ENCODE measurements at places on chromosomes 2 and 18.

DNA sequence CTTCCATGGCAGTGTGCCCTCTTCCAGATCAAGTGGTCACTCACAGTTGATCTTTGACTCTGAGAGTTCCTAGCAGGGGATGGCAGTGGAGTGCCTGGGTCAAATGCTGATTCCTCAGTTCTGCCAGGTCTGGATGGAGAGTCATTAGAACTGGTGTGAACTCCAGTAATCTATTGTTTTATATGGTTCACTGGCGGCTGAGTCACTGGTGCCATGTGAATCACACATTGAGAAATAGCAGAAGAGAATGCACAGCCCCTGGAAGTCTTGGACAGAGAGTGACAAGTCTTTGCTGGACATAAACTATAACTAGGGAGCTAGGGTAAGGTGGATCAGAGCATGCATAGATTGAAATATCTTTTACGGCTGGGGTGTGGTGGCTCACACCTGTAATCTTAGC lies 86.9 kb downstream of the EIF2AK3 start:
- no peak for DNase-seq

GRCh38 chr2:226478109-226478809 lies 321.4 kb downstream of the IRS1 start:
- no peak for DNase-seq

DNA sequence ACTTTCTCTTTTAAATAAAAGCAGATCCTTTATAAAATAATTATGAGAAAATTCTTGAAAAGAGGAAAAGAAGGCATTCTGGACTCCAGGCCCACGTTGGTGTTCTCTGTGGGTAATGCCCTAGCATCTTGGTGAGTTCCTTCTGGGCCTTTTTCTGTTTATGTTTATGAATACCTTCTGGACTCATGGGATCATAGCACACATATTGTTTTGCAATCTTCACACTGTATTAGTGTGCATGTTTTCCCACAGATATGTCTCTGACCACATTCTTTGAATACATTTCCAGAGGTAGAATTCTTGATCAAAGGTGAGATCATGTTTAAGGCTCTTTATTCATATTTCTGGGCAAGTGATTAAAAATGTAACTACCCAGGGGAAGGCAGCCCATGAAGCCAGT lies 15.9 kb downstream of the GLI2 start:
- DNase-seq, result no peak

DNA sequence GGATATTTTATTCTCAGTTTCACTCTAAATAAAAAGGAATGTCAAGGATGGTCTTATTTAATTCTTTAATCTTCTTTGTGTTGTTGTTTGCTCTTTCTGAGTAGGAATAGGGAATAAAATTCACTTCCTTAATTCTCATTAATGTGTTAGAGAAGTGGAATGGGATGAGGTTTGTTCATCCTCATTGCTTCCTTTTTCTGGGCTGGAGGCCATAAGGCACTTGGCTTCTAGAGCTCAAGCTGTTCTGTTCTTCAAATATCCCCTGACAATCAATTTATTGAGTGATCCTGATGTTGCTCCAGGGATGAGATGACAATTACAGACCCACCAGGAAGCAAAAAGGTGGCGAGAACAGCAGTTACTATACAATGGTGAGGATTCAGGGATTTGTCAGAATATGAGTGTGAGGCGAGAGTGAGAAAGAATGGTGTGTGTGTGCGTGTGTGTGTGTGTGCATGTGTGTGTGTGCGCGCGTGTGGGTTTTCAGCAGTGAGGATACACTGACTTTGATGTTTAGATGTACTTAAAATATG lies 557.6 kb upstream of the FANCL start:
- DNase-seq, result no peak

DNA sequence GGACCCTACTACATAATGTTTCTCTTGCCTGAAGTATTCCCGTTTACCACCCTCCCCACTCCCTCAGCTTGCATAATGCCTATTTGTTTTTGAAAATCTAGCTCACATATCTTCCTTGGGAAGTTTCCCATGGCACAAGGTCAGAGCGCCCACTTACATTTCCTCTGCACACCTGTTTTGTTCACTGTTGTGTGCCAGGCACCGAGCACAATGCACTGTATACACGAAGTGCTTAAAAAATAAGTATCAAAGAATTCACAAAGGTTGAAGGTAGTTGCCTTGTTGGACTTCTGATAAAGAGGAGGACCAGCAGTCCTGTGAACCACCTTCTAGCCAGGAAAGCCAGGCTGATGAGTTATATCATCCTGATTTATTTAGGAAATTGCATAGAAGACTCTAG lies 16.8 kb upstream of the RHOB start:
- no peak for DNase-seq

DNA sequence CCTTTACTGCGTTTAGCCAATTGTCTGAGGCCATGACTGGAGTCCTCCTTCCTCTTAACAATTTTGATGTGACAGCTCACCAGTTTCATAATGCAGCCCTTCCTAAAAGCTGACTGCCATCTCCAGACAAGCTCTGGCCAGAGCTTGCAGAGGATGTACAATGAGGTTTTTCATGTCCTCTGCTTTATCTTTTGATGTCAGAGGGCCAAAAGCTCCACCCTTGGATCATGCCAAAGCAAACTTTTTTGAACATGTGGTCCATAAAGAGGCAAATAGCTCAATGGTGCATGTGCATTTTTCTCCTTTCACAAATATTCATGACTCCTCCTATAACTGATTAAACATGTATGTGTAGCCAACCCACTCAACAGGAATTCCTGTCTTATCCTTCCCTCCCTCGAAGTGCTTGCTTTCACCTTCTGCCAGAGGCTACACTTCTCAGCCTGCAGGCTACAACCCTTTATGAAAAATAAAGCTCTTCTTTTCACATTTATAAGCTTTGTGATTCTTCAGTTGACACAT lies 266.2 kb downstream of the FBXO15 start:
- no peak for DNase-seq

GRCh38 chr2:174833737-174834136 lies 69.5 kb upstream of the CHRNA1 start:
- no peak for DNase-seq

DNA sequence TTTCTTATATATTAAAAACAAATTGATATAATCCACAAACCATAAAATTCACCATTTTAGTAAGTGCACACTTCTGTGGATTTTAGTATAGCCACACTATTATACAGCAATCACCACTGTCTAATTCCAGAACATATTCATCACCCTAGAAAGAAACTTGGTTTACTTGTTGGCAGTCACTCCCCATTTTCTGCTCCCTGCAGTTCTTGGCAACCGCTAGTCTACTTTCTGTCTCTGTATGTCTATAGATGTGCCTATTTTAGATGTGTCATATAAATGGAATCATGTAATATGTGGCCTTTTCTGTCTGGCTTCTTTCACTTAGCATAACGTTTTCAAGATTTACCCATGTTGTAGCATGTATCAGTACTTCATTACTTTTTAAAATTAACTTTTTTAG lies 5.7 kb downstream of the CKAP2L start:
- DNase-seq, result no peak

DNA sequence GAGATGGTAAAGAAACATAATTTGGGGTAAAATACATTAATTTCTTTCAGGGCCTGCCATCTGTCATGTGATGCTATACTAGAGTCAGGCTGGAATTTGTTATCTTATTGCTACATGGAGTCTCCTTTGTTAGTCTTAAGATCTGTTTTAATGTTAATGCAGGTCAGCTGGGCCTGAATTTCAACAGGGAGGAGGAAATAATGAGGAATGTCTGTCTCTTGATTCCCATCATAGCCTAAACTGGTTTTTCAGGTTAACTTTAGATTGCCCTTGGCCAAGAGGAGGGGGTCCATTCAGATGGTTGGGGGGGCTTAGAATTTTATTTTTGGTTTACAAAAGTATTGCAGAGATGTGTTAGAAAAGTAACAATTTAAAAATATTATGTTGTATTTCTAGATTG lies 19.0 kb upstream of the FEZ2 start:
- DNase-seq, result no peak
